ENCODE measurements at places on chromosomes 16 and 17. TPM values are rescaled to one million over a fixed set of nuclear protein-coding genes. Genes with fewer than 3 reads are reported as not detected.
A peak's percentile ranks its signal among the peaks of the same experiment; 100 is the strongest.

DNA sequence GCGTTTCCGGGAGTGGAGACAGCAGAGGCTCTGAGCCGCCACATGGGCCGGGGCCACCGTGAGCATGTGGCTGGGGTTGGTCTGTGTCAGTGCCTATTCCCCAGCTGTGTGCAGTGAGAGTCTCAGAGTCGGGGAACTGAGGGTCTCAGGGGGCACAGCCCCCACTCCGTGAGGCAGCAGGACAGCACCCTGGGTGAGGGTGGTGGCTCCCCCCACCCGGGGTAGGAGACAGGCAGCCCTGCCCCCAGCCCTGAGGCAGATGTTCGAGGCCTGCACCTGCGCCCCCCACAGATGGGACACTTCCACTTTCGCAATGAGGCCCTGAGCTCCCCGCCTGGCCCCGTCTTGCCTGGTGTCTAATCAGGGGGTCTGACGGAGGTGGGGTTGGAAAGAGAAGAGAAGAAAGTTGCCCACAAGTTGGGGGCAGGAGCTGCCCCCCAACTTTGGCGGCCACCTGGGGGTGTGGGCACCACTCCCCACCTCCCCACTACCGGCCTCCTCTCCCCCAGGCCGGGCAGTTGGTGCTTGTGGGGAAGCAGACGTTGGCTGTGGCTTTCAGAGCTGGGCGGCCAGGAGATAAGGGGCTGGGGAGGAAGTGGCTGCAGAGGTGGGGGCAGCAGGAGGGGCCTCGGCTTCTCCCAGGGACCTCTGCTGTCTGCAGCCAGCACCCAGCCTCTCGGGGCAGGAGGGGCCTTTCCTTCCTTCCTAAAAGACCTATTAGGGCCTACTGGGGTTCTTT, 1.8 kb upstream of the CBFA2T3 start:
- DNase-seq = no peak

DNA sequence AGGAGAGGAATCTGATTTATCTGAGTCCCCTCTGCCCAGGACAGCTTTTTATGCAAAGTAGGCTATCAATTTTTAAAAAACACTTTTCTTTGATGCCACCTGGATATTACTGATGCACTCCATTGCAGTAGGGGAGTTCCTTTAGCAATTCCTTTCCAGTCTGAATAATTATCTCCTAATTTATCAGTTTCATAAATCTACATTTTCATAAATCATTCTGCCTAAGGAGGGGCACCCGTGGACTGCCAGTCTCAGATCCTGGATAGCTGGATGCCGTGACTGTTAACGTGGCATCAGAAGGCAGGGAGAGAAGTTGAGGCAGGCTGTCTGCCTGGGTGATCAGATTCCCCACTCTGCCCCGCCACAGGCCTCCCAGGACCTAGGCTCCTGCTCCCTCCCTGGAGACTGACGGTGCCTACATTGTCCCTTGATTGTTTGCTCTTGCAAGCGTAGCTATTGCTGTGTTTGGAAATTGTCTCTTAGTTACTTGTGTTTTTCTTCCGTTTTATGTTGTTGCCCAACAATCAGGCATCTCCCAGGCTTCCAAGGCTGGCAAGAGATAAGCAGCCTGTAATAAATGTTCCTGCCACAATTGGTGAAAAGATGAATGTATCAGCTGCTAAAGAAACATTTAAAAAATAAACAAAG, 75.2 kb downstream of the KATNIP start:
- no peak for DNase-seq

DNA sequence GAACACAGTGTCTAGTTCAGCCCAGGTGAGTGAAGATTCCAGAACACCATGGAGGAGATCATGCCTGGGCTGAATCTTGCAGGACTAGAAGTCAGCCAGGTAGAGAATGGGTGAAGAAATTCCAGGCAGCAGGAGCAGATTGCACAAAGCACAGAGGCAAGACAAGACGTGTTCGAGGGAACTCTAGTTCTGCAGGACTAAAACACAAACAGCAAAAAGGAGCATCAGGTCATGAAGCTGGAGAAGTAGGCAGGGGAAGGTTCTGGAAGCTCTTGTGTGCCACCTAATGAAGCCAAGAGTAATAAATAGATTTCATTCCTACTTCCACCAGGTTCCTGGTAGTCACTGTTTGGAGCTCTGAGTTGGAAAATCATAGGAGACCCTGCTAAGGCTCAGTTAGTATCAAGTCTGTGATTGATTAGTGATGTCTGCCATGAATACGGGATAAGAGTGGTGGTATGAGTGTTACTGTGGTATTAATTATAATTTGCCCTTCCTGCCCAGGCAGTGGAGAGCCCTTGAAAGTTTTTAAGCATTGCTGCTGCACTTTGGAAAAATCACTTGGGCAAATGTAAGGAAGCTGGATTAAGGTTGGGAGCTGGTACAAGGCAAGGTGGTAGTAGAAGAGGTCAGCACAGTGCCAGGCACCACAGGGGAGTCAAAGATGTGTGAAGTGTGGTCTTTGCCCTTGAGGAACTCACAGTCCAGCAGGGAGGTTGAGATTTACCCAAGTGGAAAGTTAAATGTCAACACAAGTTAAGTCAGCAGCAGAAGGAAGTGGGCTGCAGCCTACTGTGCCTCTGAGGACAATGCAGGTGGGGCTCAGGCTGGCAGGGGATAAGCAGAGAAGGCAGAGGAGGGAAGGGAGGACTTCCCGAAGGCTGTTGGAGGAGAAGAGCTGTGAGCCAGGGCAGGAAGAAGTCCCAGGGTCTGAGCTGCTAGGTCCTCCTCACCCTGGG, 13.5 kb upstream of the FOXN1 start:
- DNase-seq = no peak

- DNase-seq = no peak
Measured at GRCh38 chr17:50238601-50239280, 35.5 kb upstream of the TMEM92 start.

Gene SDR42E1
- total RNA-seq = not detected

Gene CSH1
- total RNA-seq = not detected

Gene DNAAF1
- total RNA-seq = not detected

DNA sequence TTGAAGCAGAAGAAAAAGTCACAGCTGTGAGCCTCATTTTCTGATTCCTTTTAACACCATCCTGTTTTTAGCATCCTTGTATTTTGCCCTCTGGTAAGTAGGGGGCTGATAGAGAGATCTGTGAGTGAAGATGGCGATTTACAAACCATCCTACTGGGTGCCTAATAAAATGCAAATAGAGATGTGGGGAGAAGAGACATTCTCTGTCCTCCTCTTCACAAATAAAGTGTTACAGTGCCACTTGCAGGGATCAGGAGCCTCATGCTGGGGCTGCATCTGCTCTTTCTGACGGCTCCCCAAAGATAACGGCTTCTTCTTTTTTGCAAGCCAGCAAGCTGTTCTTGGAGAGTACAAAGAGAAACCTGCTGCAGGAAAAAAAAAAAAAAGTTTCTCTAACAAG, 418.6 kb downstream of the TOX3 start:
- DNase-seq = no peak

DNA sequence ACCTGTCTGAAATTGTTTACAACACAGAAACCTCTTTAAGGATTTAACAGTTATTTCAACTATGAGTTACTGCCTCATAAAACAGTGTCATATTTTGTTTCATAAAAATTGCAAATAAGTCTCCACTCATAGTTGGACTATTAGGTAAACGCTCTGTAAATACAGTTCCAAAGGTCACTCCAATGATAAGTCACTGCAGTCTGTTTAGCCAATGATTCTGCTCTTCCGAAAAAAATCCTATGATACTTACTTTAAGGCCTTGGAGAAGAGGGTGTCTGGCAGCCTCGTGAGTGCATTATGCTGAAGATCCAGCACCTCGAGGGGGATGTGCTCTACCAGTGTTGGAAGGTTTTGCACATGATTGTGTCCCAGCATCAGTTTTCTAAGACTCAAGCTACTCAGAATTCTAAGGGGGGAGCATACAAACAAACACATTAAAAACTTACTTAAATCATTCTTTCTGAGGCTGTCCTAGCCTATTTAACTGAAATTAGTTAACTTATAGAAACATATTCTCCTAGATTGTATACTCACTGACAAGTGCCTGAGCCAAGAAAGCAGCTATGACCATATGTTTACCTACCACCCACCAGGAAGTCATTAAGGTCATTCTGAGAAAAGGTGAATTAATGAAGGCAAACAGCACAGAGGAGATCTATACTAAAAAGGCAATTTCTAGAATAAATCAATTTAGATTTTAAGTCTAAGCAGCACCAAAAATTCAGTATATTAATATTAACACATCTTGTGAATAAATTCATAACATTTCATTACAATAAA, 41.1 kb downstream of the MARVELD3 start:
- DNase-seq = no peak

Gene LGALS9C
- not detected for total RNA-seq

Gene TSNAXIP1
- total RNA-seq = 0.03 TPM

DNA sequence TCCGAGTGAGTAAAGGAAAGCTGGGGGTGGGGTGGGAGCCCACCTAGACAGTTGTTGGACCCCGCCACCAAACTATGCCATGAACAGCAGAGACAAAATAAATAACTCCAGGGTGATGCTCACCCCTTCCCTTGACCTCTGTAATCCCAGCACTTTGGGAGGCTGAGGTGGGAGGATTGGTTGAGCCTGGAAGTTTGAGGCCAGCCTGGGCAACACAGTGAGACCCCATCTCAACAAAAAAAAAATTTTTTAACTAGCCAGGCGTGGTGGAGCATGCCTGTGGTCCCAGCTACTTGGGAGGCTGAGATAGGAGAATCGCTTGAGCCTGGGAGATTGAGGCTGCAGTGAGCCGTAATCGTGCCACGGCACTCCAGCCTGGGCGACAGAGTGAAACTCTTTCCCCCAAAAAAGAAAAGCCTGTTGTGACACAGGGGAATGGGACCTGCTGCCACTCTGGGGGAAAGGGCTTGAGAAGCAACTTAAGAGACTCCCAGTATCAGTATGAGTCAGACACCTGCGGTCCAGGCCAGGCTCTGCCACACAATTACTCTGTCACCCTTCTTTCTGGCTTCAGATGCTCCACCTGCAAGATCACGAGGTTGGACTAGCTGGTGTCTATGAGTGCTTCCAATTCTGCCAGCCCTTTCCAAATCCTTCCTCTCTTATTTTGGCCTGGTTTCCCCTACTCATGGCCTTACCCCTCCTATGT, 5.0 kb downstream of the SGCA start:
- no peak for DNase-seq

- DNase-seq = no peak
Measured at GRCh38 chr16:1120577-1120941, 24.5 kb upstream of the C1QTNF8 start.

GRCh38 chr17:66185862-66186261, 6.1 kb downstream of the CEP112 start:
- no peak for DNase-seq

Gene SLFN14
- total RNA-seq = not detected

GRCh38 chr17:1930337-1930645, 94.8 kb downstream of the RTN4RL1 start:
- no peak for DNase-seq

DNA sequence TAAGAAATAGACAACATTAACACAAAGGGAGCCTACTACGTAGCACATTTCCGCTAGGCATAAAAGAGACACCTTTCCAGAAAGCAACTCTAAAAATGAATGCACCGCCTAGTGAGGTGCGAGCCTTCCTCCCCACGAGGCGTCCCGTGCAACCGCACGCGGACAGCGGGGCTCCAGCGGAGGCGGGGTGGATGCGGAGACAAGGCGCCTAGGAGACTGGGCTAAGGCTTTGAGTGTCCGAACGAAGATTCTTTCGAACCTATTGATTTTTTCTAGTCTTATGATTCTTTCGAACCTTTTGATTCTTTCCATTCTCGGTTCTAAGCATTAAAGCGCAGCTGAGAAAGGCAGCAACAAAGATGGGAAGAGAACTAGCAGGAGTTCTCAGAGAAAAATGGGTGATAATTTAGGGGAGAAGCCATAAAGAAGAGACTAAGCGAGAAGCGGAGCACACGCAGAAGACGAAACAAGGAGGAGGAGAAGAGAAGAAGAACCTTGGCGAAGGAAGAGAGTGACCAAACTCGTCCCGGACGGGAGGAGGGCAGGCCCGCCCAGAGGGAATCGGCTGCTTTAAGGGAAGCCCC, 394 bp upstream of the CPD start:
- DNase-seq = no peak

Gene SLC35G6
- not detected for total RNA-seq

DNA sequence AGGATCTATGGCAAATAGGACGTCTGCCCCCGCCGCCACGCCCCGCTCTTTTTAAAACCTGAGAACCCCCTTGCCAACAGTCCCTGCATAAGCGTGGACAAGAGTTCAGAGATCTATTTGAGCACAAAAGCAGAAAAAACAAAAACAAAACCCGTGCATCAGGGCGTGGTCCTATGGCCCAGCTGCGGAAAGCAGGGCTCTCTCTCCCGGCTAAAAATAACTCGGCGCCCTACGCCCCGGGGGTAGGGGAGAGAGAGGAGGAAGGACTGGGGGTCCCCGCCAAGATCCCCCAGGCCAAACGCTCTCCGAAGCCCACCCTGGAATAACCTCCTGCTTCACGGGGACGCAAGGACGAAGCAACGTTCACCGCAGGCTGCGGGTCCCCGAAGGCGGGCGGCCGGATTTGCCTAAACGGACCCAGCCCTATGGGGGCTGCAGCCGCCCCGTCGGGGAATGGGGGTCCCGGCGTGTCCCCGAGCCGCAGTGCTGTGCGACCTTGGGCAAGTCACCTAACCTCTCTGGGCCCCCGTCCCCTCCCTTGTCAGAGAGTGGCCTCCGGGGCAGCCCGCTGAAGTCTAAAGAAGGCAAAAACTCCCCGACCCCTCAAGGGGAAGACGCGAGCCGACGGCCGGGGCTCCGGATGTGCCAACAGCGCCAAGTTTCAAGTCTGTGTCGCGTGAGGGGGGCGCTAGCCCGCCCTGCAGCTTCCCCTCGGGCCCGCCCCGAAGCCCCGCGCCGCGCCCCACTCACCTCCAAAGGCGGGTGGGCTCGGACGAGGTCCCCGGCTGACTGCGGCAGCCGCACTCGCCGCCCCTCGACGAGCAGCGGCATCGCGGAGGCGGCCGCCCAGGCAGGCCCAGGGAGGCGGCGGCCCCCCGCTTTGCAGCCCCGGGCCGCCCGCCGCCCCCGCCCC, 477 bp downstream of the NTAN1 start:
- DNase-seq = peak; percentile 62

GRCh38 chr16:85068746-85069145, 41.2 kb downstream of the KIAA0513 start:
- DNase-seq = no peak

GRCh38 chr17:42514279-42514678, 21.8 kb upstream of the NAGLU start:
- DNase-seq = no peak

Gene DNAI2
- total RNA-seq = not detected

DNA sequence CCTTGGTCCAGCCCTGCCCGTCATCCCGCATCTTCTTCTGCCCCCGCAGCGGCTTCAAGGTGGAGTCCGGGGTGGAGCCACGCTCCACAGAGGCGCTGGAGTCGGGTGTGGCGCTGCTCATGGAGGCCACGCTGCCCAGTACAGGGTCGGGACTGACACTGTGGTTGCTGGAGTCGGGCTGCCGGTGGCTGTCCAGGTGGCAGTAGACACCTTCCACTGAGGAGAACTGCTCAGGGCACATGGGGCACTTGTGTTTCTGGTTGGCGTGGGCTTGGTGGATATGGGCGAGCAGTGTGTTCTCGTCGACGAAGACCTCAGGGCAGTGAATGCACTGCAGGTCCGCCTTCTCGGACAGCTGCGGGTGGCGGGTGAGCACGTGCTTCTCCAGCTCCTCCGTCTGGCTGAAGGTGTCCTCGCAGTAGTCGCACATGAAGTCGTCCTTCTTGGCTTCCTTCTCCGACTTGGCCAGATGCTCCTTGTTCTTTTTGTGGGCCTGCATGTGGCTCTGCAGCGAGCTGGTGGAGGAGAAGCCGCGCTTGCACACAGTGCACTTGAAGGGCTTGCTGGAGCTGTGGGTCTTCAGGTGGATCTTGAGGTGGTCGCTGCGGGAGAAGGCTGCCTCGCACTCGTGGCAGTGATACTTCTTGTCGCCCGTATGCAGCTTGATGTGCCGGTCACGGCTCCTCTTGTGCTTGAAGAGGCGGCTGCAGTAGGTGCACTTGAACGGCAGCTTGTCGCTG, 217.8 kb downstream of the ZNF423 start:
- no peak for DNase-seq
